ENCODE measurements at places on chromosomes 12 and 14. TPM values are rescaled to one million over a fixed set of nuclear protein-coding genes. Genes with fewer than 3 reads are reported as not detected.

Gene SIX1
- not detected for total RNA-seq

Gene BHLHE41
- 0.29 TPM for total RNA-seq

Gene TAS2R42
- not detected for total RNA-seq

Gene ZNF891
- 3.5 TPM for total RNA-seq

Gene PMCH
- total RNA-seq = not detected

Gene CIDEB
- 5.0 TPM for total RNA-seq

Gene TMCC3
- 14.3 TPM for total RNA-seq

Gene OR10A7
- total RNA-seq = not detected

Gene FGF6
- total RNA-seq = not detected

GRCh38 chr12:911191-911826, 38.2 kb downstream of the RAD52 start:
- H3K4me3 ChIP-seq = no peak overlapping the region
- no peak overlapping the region for H3K27ac ChIP-seq
- H3K27me3 ChIP-seq = no peaks in the 10 kb centered on the region
- H3K36me3 ChIP-seq = peaks cover 100% of the 10 kb centered on the region
- H3K4me1 ChIP-seq = no peaks in the 10 kb centered on the region
- peak; percentile 30 for DNase-seq

- H3K4me3 ChIP-seq = no peak overlapping the region
- no peaks in the 10 kb centered on the region for H3K36me3 ChIP-seq
- H3K27me3 ChIP-seq = no peaks in the 10 kb centered on the region
- DNase-seq = no peak
- no peak overlapping the region for H3K27ac ChIP-seq
- H3K4me1 ChIP-seq = no peaks in the 10 kb centered on the region
Observed at GRCh38 chr12:3564861-3565260, 73.9 kb downstream of the PRMT8 start.

DNA sequence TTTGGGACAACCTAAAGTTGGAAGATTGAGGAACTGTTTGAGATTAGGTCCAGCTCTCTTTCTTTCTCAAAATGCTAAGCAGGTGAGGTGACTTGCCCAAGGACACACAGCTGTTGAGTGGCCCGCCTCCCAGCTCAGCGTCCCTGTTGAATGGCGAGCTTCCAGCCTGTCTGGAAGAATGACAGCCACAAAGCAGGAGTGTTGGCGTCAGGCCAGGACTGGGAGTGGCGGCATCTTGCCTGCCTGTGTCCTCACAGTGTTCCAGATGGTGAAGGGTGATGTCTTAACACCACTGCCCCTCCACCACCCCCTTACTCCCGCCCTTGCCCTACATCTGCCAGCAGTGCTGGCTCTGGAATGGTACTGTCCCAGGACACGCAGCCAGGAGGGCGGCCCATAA, 4.4 kb upstream of the CEBPE start:
- H3K27ac ChIP-seq = no peak overlapping the region
- peaks cover 11% of the 10 kb centered on the region for H3K36me3 ChIP-seq
- no peak overlapping the region for H3K4me3 ChIP-seq
- peaks cover 10% of the 10 kb centered on the region for H3K4me1 ChIP-seq
- peak; percentile 74 for DNase-seq

DNA sequence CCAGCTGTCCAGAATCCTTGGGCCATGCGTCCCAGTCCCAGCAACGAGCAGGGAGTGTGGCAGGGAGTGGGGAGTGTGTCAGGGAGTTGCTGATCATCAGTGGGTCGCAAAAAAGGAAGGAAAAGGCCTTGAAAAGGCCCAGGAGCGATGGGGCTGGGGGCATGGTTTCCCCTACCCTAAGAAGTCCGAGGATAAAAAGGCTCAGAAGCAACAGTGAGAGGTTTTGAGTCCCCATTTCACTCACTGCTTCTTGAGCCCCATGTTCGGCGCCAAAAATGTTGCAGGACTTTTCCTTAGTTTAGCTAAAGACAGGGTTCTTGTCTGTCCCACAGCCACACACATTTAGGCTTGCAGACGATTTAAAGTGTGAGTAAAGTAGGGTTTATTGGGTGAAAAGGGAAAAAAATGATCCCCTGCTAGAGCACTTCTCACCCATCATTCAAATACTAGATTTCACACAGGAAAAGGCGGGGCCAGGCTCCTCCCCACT, 189.5 kb downstream of the KCNC2 start:
- no peak for DNase-seq
- no peak overlapping the region for H3K27ac ChIP-seq
- H3K4me1 ChIP-seq = no peaks in the 10 kb centered on the region
- no peaks in the 10 kb centered on the region for H3K36me3 ChIP-seq
- no peak overlapping the region for H3K4me3 ChIP-seq

- no peaks in the 10 kb centered on the region for H3K36me3 ChIP-seq
- no peak for DNase-seq
- H3K4me1 ChIP-seq = peaks cover 10% of the 10 kb centered on the region
- H3K4me3 ChIP-seq = no peak overlapping the region
- peak overlapping the region; percentile 24 for H3K27ac ChIP-seq
Observed at GRCh38 chr14:91858536-91859275, 8.6 kb downstream of the TC2N start.

- H3K4me3 ChIP-seq = no peak overlapping the region
- no peaks in the 10 kb centered on the region for H3K4me1 ChIP-seq
- DNase-seq = no peak
- H3K36me3 ChIP-seq = no peaks in the 10 kb centered on the region
Observed at GRCh38 chr14:101635749-101636560, 74.7 kb downstream of the DIO3 start.

- H3K4me3 ChIP-seq = no peak overlapping the region
- H3K36me3 ChIP-seq = no peaks in the 10 kb centered on the region
- no peaks in the 10 kb centered on the region for H3K27me3 ChIP-seq
- H3K27ac ChIP-seq = no peak overlapping the region
- no peak for DNase-seq
- peaks cover 57% of the 10 kb centered on the region for H3K4me1 ChIP-seq
Observed at GRCh38 chr14:68361231-68361630, 431.6 kb downstream of the ZFP36L1 start.

- H3K4me3 ChIP-seq = no peak overlapping the region
- no peak overlapping the region for H3K27ac ChIP-seq
- H3K36me3 ChIP-seq = no peaks in the 10 kb centered on the region
- no peak for DNase-seq
Observed at GRCh38 chr12:106013941-106014340, 124.8 kb downstream of the NUAK1 start.

GRCh38 chr14:53493860-53494259, 340.7 kb upstream of the DDHD1 start:
- no peaks in the 10 kb centered on the region for H3K36me3 ChIP-seq
- no peak overlapping the region for H3K4me3 ChIP-seq
- no peak overlapping the region for H3K27ac ChIP-seq
- no peak for DNase-seq

GRCh38 chr12:111011999-111012600, 91.7 kb upstream of the MYL2 start:
- DNase-seq = no peak
- no peaks in the 10 kb centered on the region for H3K36me3 ChIP-seq
- no peak overlapping the region for H3K4me3 ChIP-seq
- no peak overlapping the region for H3K27ac ChIP-seq

DNA sequence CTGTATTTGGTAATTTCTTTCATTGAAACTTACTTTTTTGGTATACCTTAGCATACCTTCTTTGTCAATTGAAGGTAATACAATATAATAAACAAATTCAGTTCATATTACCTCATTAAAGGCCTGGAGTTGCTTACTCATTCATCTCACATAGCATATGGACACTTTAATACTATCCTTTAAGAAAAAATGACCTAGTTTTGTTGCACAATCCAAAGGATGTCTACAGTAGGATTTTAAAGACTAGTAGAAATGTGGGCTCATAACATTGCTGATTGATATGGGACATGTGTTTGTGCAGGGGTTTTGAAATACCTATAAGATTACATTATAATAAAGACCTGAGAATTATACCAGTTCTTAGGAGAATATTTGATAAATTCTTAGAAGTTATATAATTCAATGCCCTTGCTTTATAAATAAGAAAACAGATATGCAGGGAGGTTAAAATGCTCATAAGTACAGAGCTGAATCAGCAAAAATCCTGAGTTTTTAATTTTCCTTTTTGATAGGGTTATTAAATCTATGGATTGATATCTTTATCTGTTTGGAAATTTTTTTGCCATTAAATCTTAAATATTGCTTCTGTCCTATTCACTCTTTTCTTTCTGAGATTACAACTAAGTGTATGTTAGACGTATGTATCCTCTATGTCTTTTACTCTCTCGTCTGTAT, 352.1 kb downstream of the ATP23 start:
- H3K27me3 ChIP-seq = no peaks in the 10 kb centered on the region
- H3K27ac ChIP-seq = no peak overlapping the region
- DNase-seq = no peak
- H3K4me1 ChIP-seq = no peaks in the 10 kb centered on the region
- no peak overlapping the region for H3K4me3 ChIP-seq
- H3K36me3 ChIP-seq = no peaks in the 10 kb centered on the region

- no peak overlapping the region for H3K4me3 ChIP-seq
- H3K36me3 ChIP-seq = no peaks in the 10 kb centered on the region
- peak; percentile 70 for DNase-seq
Observed at GRCh38 chr14:91899213-91899612, 31.9 kb upstream of the TC2N start.

DNA sequence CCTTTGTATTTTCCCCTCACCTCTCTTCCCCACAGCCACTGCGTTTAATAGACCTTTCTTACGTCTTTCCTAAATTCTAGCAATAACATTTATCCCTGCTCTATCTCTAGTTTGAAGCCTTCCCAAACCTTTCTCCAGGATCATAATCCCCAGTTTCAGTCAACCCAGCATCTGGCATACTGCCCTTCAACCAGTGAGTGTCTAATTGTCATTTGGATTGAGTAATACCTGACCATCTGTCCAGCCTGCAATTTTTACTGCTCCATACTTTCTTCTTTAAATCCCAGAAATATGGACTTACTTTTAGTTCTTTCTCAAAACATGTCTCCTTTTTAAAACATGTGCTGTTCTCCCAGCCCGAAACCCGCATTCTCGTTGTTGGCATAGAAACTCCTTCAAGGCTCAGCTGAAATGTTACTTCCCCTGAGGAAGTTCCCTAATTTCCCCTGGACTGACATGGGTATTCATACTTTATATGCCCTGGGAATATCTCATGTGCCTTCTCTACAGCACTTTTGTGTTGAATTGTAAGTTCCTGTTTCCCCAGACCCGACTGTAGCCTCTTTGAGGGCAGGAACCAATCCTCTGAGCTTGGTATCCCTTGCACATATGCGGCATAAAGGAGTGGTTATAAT, 65.1 kb upstream of the ETV6 start:
- no peaks in the 10 kb centered on the region for H3K36me3 ChIP-seq
- DNase-seq = peak; percentile 10
- no peak overlapping the region for H3K4me3 ChIP-seq
- no peaks in the 10 kb centered on the region for H3K27me3 ChIP-seq
- H3K27ac ChIP-seq = no peak overlapping the region
- H3K4me1 ChIP-seq = peaks cover 9% of the 10 kb centered on the region

DNA sequence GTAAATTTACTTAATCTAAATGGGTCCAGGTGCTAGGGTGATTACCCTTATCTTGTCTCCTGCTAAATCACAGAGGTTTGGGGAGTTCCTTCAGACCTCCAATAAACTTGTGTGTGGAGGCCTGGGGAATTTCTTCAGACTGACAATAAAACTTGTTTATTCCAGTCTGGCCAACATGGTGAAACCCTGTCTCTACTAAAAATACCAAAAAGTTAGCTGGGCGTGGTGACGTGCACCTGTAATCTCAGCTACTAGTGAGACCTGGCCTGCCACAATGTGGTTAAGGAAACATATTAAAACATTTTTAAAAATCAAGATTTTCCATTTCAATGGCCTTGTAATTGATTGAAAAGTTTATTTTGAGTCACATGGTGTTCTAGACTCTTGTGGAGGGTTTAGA, 126.9 kb upstream of the FGD4 start:
- H3K27me3 ChIP-seq = no peaks in the 10 kb centered on the region
- no peaks in the 10 kb centered on the region for H3K36me3 ChIP-seq
- H3K4me3 ChIP-seq = no peak overlapping the region
- DNase-seq = no peak

- H3K4me3 ChIP-seq = no peak overlapping the region
- no peaks in the 10 kb centered on the region for H3K4me1 ChIP-seq
- H3K36me3 ChIP-seq = peaks cover 15% of the 10 kb centered on the region
- no peak for DNase-seq
Observed at GRCh38 chr14:92565718-92566115, 52.1 kb downstream of the RIN3 start.

DNA sequence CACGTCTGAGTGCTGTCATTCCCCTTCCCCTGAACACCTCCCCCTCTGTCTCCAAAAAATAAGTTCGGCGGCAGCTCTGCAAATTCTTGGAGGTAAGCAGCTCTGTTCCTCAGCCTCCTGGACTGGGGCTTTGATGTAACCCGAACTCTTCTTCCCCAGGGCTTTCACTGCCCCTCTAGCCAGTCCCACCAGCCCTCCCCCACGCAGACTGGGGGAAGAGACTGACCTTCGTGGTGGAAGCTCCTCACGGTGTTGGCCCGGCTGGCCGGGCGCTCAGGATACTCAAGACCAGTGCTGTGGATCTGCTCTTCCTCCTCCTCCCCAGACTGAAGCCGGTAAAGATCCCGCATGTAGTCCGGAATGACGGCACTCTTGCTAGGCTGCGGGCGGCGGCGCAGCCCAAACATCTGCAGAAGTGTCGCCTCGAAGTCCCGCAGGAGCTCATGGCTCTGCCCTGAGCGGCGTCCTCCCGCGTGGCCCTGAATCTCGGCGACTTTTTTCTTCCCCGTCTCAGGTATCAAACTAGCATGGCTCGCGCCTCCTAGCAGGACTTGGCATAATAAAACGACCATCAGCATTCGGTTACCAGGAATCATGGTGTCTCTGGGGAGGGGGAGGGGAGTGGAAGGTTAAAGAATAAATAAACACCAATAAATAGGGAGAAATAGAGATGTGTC, 4.9 kb downstream of the BMP4 start:
- H3K4me1 ChIP-seq = peaks cover 48% of the 10 kb centered on the region
- H3K27me3 ChIP-seq = peaks cover 48% of the 10 kb centered on the region
- no peak for DNase-seq
- peak overlapping the region; percentile 64 for H3K4me3 ChIP-seq
- peak overlapping the region; percentile 32 for H3K27ac ChIP-seq

DNA sequence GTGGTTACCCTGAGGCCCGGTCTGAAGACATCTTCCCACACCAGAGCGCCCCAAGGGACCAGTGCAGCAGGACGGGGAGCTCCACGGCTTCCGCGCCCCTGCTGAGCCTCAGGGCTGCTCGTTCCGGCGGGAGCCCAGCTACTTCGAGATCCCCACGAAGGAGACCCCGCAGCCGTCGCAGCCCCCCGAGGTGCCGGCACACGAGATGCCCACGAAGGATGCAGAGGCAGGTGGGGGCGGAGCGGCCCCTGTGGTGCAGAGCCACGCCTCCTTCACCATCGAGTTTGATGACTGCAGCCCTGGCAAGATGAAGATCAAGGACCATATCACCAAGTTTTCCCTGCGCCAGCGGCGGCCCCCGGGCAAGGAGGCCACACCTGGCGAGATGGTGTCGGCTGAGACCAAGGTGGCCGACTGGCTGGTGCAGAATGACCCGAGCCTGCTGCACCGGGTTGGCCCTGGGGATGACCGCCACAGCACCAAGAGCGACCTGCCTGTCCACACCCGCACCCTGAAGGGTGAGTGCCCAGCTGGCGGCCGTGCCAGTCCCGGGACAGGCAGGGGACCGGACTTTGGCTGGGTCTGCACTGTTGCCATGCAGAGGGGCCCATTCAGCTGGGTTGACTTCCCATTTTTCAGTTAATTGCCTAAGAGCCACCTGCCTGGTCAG, 18.1 kb downstream of the CEP170B start:
- H3K4me1 ChIP-seq = peaks cover 5% of the 10 kb centered on the region
- DNase-seq = no peak
- H3K27ac ChIP-seq = peak overlapping the region; percentile 29
- H3K36me3 ChIP-seq = peaks cover 83% of the 10 kb centered on the region
- no peaks in the 10 kb centered on the region for H3K27me3 ChIP-seq

Data from stomach (tissue), 19 donors.